Jurkat, Clone E6-1 (cell line): ENCODE measurements at places on chromosomes 3 and 15.

- no peak for DNase-seq
These were observed 7.2 kb downstream of the KLHL6 start for GRCh38 chr3:183548262-183548769.

GRCh38 chr15:36875740-36876334 is 224.5 kb downstream of the MEIS2 start:
- DNase-seq, result no peak

GRCh38 chr3:38755130-38755529 is 60.9 kb downstream of the SCN10A start:
- DNase-seq, result peak; percentile 6

- DNase-seq, result no peak
These were observed 137.8 kb downstream of the DMXL2 start for GRCh38 chr15:51484781-51485180.

- DNase-seq, result no peak
These were observed 138.1 kb downstream of the MAP2K5 start for GRCh38 chr15:67680641-67681040.

- DNase-seq, result no peak
These were observed 18.5 kb downstream of the SHQ1 start for GRCh38 chr3:72829701-72830100.

DNA sequence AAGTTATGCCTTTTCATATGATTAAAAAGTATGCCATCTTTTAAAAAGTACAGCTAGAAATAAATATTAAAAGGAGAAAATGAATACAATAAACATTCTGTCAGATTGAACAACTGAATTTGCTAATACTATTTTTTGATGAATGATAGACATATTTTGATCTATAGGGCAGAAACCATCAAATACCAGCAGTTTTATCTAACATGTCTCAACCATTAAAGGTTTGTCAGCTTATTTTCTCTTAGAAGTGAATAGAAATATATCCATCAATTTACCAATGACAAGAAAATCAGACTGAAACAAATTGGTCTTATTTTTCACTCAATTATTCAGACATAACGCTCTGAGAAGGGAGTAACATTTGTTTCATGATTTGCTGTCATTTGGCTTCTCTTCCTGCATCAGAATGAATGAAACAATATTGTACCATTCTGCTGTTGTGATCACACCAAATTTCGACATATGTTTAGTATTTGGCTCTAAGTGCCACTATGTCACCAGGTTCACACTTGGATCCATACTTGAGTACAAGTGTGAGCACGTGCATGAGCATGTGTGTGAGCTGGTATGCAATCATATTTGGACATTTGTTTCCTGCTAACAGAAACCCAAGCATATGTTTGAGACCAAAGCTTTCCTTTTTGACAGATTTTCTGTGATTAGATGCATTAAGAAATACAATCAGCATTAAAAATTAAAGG is 86.5 kb downstream of the THRB start:
- no peak for DNase-seq

- DNase-seq, result no peak
These were observed 142.8 kb downstream of the CHL1 start for GRCh38 chr3:339351-339750.

- no peak for DNase-seq
These were observed 42.0 kb upstream of the ATP10A start for GRCh38 chr15:25905140-25905539.

GRCh38 chr3:20043825-20044224 is 3.6 kb downstream of the KAT2B start:
- DNase-seq, result no peak

GRCh38 chr15:39605146-39605545 is 24.3 kb downstream of the THBS1 start:
- DNase-seq, result no peak

GRCh38 chr3:73259291-73259690 is 197.8 kb downstream of the EBLN2 start:
- no peak for DNase-seq

GRCh38 chr3:27130796-27131195 is 238.4 kb downstream of the NEK10 start:
- DNase-seq, result no peak
